ENCODE measurements at places on chromosomes 13 and 19.
A peak's percentile ranks its signal among the peaks of the same experiment; 100 is the strongest.

- DNase-seq = no peak
Observed at GRCh38 chr19:55241143-55241934, 12.8 kb upstream of the TMEM86B start.

DNA sequence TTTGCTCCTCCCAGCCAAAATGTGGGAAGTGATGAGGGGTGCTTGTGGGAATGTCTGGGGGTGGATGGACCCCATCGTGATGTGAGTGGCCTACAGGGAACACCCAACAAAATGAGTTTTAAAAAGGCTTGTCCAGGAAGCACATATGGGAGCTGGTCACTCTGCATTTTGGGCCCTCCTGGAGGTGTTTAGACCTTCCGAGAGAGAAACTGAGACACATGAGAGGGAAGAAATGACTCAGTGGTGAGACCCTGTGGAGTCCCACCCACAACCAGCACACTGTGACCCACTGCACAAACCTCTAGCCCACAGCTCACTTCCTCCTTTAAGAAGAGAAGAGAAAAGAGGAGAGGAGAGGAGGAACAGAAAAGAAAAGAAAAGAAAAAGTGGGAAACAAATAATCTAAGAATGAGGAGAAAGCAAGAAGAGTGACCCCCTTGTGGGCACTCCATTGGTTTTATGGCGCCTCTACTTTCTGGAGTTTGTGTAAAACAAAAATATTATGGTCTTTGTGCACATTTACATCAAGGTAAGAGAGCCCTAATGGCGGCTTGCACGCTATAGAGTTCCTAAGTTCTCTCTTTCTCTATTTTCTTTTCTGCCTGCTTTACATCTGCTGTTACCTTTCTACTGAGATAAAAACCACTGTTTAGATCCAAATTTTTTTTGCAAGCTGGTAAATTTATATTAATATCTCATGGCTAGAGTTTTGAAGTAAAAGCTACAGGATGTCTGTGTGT, 13.3 kb upstream of the LILRB1 start:
- DNase-seq = no peak

- no peak for DNase-seq
Observed at GRCh38 chr19:16794456-16795441, 34.4 kb upstream of the SIN3B start.

DNA sequence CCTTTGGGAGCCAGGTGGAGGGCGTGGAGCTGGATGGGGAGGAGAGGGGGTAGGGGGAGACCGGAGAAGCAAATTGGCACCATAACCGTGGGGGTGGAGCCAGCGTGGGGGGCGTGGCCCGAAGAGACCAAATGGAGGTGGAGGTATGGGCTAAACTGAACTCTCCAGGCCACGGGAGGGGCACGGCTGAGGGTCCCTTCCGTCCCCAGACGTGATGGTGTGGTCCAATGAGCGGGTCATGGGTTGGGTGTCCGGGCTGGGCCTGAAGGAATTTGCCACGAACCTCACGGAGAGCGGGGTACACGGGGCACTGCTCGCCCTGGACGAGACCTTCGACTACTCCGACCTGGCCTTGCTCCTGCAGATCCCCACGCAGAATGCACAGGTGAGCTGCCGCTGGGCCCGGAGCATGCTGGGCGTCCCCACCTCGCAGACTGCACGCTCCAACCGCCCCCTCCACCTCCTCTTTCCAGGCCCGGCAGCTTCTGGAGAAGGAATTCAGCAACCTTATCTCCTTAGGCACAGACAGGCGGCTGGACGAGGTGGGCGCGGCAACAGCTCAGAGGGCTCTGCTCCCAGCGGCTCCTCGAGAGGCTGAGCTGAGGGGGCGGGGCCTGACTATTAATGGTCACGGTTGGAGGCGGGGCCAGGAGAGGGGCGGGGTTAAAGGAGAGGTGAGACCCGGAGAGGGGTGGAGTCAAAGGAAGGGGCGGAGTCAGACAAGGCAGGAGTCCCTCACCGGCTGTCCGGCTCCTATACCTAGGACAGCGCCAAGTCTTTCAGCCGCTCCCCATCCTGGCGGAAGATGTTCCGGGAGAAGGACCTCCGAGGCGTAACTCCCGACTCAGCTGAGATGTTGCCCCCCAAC, 6.2 kb downstream of the HRC start:
- DNase-seq = peak; percentile 99

All from tibial nerve (tissue), 4 donors.